Activated naive CD8-positive, alpha-beta T cell treated with anti-CD3 and anti-CD28 coated beads, Interleukin-2, amount 10 ng/mL, durations not matched to agents 7 days and 5 days (primary cell): ENCODE measurements at places on chromosomes 5 and 9.

- peaks cover 2% of the 10 kb centered on the region for H3K4me1 ChIP-seq
- DNase-seq = no peak
- no peak overlapping the region for H3K4me3 ChIP-seq
- peaks cover 8% of the 10 kb centered on the region for H3K27me3 ChIP-seq
- H3K36me3 ChIP-seq = no peaks in the 10 kb centered on the region
Measured at GRCh38 chr5:96459313-96460121, 26.5 kb upstream of the PCSK1 start.

DNA sequence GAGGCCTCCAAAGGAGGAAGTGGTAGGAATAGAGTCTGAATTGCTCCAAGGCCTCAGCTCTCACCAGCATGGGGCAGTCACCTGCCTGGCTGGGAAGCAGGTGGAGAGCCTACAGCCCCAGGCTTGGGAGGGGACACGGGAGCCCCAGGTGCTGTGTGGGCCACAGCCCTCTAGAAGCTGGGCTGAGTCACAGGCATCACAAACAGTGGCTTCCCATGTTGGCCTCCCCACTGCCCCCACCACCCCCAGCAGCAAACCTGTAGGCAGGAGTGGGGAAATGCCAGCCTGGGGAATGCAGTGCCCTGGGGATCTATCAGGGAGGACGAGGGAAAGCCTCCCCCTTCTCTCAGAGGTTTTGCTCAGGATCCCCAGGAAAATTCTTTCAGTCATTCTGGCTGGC is 309.6 kb downstream of the SLIT3 start:
- H3K27me3 ChIP-seq = peaks cover 2% of the 10 kb centered on the region
- H3K4me3 ChIP-seq = no peak overlapping the region
- no peak overlapping the region for H3K27ac ChIP-seq
- H3K4me1 ChIP-seq = no peaks in the 10 kb centered on the region
- no peak for DNase-seq

DNA sequence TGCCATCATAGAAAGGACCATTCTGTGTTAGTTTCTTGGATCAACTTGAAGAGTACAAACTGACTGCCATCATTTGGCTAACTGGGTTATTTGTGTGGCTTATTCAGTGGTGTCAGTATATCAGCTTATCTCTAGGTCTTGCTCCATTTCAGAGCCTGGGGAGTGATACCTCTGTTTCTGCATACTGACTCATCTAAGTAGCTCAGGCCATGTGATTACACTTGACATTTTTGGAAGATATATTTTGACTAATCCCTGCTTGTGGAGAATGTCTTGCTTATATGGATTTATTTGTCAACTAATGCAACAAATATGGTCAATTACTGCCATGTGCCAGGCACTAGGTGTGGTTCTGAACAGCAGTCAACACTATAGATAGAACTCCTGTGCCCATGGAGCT is 311.7 kb downstream of the YTHDC2 start:
- DNase-seq = no peak
- no peaks in the 10 kb centered on the region for H3K36me3 ChIP-seq
- no peaks in the 10 kb centered on the region for H3K4me1 ChIP-seq
- no peak overlapping the region for H3K27ac ChIP-seq

GRCh38 chr5:125609011-125609410 is 814.2 kb upstream of the GRAMD2B start:
- no peaks in the 10 kb centered on the region for H3K4me1 ChIP-seq
- DNase-seq = no peak
- no peak overlapping the region for H3K4me3 ChIP-seq
- H3K27ac ChIP-seq = no peak overlapping the region
- H3K27me3 ChIP-seq = no peaks in the 10 kb centered on the region

- no peaks in the 10 kb centered on the region for H3K27me3 ChIP-seq
- DNase-seq = no peak
- no peak overlapping the region for H3K27ac ChIP-seq
Measured at GRCh38 chr5:74216012-74216411, 424.5 kb downstream of the ENC1 start.

DNA sequence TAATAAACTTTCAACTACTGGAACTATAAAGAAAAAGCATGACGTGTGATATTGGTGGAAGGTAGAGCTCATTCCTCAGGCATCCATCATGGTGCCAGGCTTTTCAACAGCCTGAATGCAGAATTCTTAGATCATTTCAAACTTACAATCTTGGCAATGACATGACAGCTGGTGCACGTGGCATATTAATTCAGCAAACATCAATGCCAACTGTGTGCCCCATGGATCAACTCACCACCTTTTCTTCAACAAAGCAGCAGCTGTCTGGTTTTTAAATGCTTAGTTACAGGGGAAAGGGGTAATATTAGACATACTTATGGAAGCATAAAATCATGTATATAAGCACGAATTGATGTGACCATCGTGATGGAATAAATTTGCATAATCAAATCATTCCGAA is 56.0 kb upstream of the OR13F1 start:
- H3K27ac ChIP-seq = no peak overlapping the region
- H3K27me3 ChIP-seq = no peaks in the 10 kb centered on the region
- no peak for DNase-seq
- H3K4me1 ChIP-seq = no peaks in the 10 kb centered on the region

DNA sequence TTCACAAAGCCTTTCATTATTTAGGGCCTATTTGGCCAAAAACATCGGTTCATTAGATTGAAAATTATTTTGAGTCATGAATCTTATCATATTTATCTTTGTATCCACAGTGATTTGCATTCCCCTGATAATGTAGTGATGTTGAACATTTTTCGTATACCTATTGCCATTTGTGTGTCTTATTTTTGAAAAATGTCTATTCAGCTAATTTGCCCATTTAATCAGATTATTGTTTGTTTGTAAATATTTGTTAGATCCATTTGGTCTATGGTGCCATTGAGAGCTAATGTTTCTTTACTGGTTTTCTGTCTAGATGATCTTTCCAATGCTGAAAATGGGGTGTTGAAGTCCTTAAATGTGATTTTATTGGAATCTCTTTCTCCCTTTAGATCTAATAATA is 439.2 kb upstream of the TYRP1 start:
- H3K27ac ChIP-seq = no peak overlapping the region
- H3K27me3 ChIP-seq = no peaks in the 10 kb centered on the region
- no peak overlapping the region for H3K4me3 ChIP-seq

DNA sequence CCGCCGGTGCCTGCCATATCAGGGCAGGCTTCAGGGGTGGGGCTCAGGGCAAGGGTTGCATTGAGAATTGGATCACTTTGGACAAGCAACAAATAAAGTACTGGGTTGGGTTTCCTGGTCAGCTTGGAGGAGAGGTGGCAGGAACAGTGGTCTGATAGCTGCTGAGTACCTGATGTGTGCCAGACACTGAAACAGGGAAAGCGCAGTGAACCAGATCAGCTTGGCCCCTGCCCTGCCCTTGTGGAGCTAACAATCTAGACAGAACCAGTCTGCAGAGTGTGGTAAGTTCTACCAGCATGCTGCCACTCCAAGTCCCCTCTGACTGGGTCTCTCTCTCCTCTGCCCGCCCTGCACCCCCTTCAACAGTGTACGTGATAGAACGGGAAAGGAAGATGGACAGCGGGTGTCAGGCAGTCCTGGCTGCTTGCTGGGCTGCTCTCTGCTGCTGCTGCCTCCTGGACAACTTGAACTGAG is 53.4 kb downstream of the CYSTM1 start:
- H3K36me3 ChIP-seq = no peaks in the 10 kb centered on the region
- no peaks in the 10 kb centered on the region for H3K4me1 ChIP-seq
- DNase-seq = no peak
